ENCODE measurements at places on chromosomes 5 and 9. TPM values are rescaled to one million over a fixed set of nuclear protein-coding genes. Genes with fewer than 3 reads are reported as not detected.

GRCh38 chr5:138024117-138024516 lies 8.8 kb downstream of the FAM13B start:
- no peak overlapping the region for H3K4me3 ChIP-seq
- DNase-seq: no peak
- no peak overlapping the region for H3K27ac ChIP-seq
- no peaks in the 10 kb centered on the region for H3K27me3 ChIP-seq
- peaks cover 37% of the 10 kb centered on the region for H3K4me1 ChIP-seq

- DNase-seq: no peak
- H3K36me3 ChIP-seq: no peaks in the 10 kb centered on the region
- H3K27ac ChIP-seq: no peak overlapping the region
- H3K4me3 ChIP-seq: no peak overlapping the region
Observed at GRCh38 chr9:23825700-23826099, 340 bp downstream of the ELAVL2 start.

DNA sequence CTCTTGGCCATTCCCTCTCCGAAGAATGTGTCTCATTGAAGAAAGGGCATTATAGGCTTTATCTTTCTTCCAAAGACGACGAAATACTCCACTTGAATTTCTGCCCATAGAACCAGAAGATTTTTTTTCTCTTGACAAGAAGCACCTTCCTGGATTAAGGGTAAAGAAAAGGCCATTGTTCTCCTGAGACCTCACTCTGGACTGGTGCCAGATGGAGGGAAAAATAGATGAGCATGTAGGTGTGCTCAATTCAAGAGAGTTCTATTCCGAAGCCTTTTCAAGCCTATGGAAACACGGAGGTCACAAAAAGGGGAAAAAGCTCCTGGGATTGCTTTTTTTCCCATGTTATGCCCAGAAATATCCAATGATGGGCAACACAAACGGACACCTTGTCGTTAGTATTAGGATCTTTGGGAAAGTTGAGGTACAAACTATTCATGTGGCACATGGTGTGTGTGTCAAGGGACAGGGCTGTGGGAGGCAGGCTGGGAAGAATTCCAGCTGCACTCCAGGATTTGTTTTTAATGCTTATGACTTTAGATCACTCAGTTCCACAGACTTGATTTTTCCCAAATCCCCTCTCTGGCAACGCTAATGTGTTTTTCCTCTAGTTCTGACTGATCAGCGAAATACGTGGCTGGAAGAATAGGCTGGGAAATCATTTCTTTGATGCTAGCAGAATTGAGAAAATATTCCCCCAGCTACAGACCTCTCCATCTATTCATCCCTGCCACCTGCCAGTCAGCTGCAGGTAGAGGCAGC lies 89.9 kb downstream of the SIL1 start:
- no peak overlapping the region for H3K4me3 ChIP-seq
- peaks cover 22% of the 10 kb centered on the region for H3K4me1 ChIP-seq
- no peaks in the 10 kb centered on the region for H3K27me3 ChIP-seq
- no peak overlapping the region for H3K27ac ChIP-seq

- H3K36me3 ChIP-seq: peaks cover 5% of the 10 kb centered on the region
- H3K27ac ChIP-seq: peak overlapping the region; percentile 61
- H3K27me3 ChIP-seq: no peaks in the 10 kb centered on the region
Observed at GRCh38 chr5:167653645-167654106, 637.8 kb upstream of the WWC1 start.

GRCh38 chr5:150593996-150594395 lies 46.5 kb upstream of the SYNPO start:
- no peak overlapping the region for H3K27ac ChIP-seq
- DNase-seq: no peak
- no peaks in the 10 kb centered on the region for H3K36me3 ChIP-seq
- H3K4me1 ChIP-seq: no peaks in the 10 kb centered on the region
- no peak overlapping the region for H3K4me3 ChIP-seq

GRCh38 chr5:6177926-6178325 lies 200.4 kb downstream of the MED10 start:
- H3K36me3 ChIP-seq: no peaks in the 10 kb centered on the region
- H3K27ac ChIP-seq: no peak overlapping the region
- H3K27me3 ChIP-seq: peaks cover 18% of the 10 kb centered on the region
- no peak for DNase-seq

DNA sequence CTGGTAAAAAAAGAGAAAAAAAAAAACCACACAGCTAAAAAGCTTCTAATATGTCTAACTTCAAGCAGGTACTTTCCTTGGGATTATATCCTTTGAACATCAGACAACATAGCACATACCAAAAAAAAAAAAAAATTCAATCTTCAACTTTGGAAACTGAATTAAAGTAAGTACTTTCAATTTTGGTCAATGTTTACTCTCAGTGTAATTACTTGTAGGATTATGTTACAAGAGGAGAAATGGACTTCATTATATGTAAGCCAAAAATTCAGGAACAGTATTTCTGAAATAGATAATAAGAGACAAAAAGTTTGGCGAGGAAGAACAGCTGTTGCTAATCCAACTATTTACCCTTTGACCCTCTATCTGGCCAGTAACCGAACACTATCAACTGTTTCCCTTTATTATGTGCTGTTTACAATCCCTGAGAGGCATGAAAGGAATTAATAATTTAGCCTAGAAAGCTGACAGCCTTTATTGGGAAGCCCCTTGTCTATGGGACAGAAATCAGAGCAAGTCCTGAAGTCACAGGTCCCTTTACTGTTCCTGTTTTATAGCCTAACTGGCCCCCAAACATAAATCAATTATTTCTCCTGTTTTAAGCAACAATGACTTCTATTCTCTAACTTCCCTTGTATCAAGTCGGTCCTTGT lies 46.6 kb downstream of the NR6A1 start:
- H3K4me1 ChIP-seq: no peaks in the 10 kb centered on the region
- no peak overlapping the region for H3K27ac ChIP-seq
- H3K27me3 ChIP-seq: no peaks in the 10 kb centered on the region
- H3K4me3 ChIP-seq: no peak overlapping the region
- no peak for DNase-seq

SLC6A7 gene
- total RNA-seq: not detected

SLC36A2 gene
- not detected for total RNA-seq

UBLCP1 gene
- total RNA-seq: 39.5 TPM

Measured in Calu3 (cell line).